ENCODE measurements at places on chromosomes 2 and 18.

DNA sequence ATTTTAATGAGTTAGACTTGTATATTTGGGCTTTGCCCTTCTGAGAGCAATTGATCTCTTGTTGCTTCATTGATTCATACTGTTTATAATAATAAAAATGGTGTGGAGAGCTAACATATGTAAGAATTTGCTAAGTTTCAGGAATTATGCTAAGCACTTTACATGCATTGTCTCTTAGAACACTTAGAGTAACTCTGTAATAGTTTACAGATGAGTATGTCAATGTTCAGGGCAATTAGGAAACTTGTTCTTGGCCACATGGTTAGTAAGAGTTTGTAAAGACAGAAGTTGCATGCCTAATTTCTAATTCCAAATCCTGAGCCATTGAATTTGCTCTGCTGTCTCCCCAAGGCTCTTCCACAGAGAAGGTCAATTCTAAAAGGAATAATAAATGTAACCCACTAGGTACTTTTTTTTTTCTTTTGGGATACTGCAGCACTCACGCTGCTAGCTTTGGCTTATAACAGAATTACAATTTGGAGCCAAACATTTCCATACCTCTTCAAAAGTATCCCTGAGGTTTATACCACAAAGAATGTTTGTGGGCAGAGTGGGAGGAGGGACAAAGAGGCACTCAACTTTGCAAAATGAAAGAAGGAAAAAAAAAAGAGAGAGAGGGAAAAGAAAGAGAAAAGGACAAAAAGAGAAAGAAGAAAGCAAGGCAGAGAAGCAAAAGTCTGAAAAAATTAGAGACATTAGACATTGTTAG is 232.4 kb downstream of the CALCRL start:
- DNase-seq: no peak

DNA sequence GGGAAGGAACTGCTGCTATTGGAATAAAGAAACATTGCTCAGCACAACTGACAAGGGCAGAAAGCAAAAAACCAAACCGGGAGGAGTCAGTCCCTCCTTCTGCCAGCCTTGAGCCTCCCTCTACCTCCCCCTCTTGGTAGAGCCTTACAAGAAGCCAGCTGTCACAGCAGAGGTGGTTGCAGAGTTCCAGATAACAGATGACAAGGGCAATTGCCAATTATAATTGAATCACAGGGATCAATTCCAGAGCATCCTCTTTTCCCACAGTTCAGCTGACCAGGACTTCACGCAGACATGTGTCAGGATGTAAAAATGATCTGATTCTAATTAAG is 548.2 kb upstream of the LRRTM1 start:
- no peak for DNase-seq

DNA sequence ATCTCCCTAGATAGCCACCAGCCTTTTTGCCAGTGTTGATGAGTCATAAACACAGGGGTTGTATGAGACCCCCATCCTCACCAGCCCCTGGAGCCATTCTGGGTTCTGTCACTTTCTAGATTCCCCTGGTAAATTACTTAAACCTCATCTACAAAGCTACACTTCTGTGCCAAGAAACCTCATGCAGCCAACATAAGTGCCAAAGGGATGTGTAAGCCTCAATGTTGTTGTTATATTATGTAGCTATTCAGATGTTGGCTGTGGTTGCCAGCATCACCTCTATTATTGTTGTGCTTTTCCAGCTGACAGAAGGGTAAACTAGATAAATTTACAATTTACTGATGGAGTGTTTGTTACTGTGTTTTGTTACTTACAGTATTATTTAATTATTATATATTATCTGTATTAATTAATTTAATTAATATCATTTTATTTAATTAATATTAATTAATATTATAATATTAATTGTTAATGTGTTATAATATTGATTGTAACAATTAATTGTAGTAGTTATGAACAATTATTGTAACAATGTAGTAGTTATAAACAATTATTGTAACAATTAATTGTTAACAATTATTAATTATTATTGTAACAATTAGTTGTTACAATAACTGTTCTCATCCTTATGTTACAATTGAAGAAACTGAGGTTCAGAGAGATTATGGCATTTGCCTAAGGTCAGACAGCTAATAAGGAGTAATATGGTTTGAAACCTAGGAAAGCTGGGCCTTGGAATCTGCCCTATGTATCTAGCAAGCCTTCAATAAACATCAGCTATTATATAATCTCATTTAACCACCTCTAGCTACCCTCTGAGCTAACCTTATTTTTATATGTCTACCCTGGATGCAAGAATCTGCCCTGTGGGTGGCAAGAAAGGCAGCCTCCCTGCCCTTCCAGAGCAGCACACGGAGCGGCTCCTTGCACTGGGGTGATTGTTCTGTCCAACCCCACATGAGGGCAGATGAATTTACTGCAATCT is 36.1 kb downstream of the PSTPIP2 start:
- DNase-seq: no peak

DNA sequence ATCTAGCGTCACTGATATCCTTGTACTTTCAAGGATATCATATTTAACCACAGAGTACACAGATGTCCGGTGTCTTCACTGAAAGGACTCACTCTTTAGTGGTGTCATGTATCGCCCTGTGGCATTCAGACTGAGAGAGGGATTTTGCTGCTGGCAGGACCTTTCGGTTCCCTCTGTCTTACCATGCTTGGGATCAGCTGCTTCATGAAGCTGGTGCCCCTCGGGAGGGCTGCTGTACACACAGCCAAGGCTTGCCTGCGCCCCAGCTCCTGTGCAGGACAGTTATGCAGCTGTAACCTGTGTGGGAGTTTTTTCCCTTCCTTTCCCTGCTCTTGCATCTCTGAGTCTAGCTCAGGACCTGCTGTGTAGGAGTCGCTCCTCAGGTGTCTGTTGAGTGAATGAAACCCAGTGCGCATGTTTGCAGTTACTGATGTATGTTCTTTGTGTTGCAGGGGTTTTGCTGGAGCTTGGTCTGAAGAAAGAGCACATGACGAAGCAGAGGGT is 64.4 kb downstream of the GREB1 start:
- no peak for DNase-seq

GRCh38 chr2:191758518-191759507 is 80.9 kb downstream of the NABP1 start:
- peak; percentile 80 for DNase-seq

DNA sequence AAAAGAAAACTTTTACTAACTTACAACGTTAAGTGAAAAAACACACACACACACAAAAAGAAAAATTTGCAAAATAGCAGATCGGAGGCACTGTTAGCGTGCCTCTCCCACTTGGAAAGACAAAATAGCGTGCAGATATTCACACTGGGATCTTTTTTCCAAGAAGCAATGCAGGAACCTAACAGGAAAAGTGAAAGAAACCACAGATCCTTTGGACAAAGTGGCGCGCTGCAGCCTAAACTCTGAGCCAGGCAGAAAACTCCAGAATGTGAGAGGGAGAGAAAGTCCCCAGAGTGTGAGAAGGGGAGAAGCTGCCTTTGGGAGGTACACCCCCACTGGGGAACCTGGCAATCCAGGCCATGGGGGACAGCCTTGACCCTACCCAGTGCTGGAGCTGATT is 70.7 kb upstream of the SERPINE2 start:
- DNase-seq: no peak

DNA sequence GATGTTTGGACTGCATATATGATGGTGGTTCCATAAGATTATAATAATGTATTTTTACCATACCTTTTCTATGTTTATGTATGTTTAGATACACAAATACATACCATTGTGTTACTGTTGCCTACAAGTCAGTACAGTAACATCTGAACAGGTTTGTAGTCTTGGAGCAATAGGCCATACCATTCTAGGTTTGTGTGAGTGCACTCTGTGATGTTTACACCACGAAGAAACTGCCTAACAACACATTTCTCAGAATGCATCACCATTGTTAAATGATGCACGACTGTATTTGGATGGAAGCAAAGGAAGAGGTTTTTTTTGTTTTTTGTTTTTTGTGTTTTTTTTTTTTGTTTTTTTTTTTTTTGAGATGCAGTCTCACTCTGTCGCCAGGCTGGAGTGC is 9.5 kb downstream of the DUSP19 start:
- no peak for DNase-seq

GRCh38 chr2:53450923-53451322 is 316.7 kb upstream of the CHAC2 start:
- DNase-seq: no peak

DNA sequence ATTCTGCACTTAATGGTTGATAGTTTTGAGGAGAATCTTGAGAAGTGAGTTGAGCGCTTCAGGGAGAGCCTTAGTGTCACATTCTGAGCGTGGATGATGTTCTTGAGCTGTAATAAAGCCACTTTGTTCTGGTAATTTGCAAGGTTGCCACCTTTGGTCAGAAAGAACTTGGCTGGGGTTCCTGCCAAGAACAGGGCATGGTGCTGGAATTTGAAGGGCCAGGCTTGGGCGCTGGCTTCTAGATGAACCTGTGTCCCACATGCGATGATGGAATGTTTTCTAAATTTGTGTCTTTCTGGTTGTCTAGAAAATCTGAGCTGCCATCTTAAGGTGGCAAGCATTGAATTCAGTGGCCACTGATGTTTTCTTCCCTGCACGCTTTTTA is 124.1 kb upstream of the EML6 start:
- DNase-seq: no peak

- no peak for DNase-seq
These were observed 59.3 kb upstream of the LRRTM1 start for GRCh38 chr2:80363791-80364349.

DNA sequence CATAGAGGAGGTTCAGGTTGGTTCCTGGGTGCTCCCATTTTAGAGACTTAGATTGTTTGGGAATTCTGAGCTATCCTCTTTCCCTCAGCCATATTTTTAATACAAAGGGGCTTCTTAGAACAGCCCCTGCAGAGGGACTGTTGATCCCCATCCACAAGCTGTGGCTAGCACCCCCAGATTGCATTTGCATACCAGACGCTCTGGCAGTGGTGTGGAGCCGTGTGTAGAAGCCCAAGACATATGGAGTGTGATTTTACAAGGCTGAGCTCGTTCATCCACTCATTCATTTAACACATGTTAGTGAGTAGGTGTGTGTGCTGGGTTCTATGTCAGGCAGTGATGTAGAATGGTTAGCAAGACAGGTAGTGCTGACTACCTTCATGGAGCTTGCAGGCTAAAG is 166.7 kb upstream of the BOD1L2 start:
- no peak for DNase-seq

DNA sequence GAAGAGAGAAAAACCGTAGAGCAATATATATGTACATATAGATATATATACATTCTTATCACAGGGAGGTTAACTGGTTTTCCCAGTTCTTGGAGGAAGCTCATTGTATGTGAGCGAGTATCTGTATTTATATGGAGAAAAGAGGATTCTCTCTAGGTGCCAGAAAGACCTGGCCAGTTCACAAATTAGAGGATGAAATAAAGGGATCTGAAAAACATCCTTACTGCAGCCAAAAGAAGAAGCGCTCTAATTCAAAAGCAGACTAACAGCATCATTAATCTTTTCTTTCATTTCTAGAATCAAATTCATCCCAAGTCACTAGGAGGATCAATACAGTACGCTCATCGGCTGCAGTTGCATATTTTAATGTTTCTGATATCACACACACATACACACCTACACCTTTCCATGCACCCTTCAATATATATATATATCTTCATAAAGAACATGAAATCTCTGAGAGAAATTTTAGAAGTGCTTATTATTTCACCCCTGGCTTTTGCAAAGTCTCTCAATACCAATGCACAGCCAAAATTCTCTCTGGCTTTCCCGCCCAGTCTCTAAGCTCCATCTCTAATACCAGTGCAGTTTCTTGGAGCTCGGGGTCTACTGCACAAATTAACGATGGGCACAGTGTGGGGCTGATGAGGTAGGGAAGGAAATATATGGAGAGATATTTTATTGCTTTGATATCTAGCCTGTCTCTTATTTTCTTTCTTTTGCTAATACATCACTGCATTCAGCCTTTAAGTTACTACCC is 731 bp downstream of the NRXN1 start:
- DNase-seq: no peak

DNA sequence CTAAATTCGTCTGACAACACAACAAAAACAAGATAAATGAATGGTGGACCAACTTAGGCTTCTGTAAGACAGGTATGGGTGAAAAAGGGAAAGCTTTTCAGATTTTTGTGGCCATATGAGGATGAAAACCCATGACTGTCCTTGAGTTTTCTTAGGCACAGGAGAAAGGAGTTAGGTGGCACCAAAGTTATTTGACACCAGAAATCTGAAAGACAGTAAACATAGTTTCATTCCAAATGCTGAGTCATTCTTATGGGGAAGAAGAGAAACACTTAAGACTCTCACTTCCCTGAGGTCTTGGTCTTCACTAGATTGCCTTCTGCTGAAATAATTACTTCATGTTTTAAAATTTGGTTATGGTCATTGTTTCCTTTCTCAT is 5.2 kb upstream of the GPD2 start:
- DNase-seq: peak; percentile 63

GRCh38 chr2:121030523-121030922 is 254.5 kb downstream of the TFCP2L1 start:
- no peak for DNase-seq

DNA sequence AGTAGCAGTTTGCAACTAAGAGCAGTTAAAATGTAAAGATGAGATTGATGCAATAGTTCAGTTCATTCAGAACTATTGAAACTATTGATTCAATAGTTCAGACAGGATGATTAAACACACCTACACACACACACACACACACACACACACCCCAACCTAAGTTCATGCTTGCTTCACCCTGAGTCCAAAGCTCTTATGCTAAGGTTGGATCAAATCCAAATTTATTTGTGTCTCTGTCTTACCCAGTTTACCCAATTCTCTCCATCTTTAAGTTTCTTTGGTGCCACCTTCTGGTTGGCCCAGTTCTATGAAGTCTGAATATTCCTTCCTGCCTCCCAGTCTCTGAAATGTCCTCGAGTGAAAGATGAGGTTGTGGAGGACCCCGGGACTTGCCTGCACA is 5.1 kb downstream of the SERPINB8 start:
- DNase-seq: peak; percentile 69

- DNase-seq: no peak
These were observed 3.4 kb upstream of the NARS1 start for GRCh38 chr18:57624988-57625387.

DNA sequence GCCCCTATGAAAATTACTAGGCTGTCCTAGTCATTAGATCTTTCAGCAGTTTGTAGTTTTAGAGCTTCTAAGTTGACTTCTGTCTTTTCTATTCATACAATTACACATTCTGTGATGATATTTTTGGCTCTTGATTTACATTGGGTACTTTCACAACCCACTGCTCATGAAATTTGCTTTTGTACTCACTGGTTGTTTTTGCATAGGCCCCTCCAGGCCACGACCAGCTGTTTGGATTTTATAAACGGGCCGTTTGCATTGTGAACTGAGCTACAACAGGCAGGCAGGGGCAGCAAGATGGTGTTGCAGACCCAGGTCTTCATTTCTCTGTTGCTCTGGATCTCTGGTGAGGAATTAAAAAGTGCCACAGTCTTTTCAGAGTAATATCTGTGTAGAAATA is 193.8 kb downstream of the RPIA start:
- no peak for DNase-seq

GRCh38 chr18:28541276-28541930 is 364.5 kb upstream of the CDH2 start:
- no peak for DNase-seq

GRCh38 chr2:169114056-169114455 is 44.7 kb downstream of the DHRS9 start:
- DNase-seq: peak; percentile 13

Data from AML-193 (cell line).